NCI-H526 treated with DMSO at 0.1 percent for 48 hours (cell line): ENCODE measurements at places on chromosomes 2 and 18.

GRCh38 chr2:37657471-37657870 lies 14.0 kb downstream of the CDC42EP3 start:
- DNase-seq: no peak

DNA sequence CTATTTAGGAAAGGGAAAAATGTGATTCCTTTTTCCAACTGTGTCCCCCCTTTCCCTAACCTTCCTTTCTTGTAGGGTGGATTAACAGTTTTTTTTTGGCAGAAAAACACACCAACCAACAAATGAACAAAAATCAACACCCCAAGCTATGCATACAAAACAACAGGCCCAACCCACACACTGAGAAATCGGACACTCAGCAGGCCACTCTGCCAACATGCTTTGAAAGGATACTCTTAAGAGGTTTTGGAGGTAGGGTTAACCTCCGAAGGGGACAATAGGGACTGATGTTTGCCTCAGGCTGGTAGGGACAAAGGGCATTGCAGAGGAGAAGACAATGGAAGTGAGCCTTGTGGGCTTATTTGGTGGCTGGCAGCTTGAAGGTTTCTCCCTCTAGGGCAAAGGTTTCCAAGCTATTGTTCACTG lies 33.1 kb upstream of the POLE4 start:
- no peak for DNase-seq

GRCh38 chr2:233227346-233227978 lies 24.0 kb upstream of the ATG16L1 start:
- no peak for DNase-seq

DNA sequence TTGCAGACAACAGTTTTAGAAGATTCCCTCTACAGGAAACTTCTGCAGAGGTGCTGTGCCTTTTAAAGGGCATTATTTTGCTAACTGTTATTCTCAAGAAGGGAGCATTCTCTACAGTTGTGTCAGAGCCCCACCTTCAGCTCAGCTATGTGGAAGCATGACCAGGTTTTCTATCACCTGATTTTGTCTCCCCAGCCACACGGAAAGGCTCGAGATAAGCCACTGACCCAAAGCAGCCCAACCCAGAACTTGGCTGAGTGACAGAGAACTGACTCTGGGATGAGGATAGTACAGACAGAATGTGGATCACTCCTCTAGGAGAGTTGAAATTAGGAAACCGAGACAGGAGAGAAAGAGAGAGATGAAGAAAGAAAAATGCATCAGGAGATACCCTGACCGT lies 10.7 kb downstream of the COL4A4 start:
- DNase-seq: no peak

GRCh38 chr18:74589021-74589420 lies 8.6 kb upstream of the ZNF407 start:
- no peak for DNase-seq

DNA sequence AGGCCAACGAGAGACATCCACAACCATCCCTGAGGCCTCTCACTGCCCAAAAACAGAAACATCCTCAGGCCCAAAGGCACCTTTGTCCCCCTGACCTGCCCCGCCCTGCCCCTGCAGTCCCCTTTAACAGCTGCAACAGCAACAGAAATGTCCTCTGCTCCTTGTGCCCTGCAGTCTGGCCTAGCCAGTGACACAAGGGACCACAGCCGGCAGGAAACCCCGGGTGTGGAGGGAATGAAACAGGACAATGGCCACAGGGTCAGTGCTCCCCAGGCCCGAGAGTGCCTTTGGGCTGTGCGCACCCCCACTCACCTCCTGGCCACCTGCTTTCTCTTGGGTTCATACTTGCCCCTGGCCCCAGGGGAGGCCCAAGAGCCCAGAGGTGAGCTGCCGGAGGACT lies 35.6 kb downstream of the SNED1 start:
- DNase-seq: no peak

DNA sequence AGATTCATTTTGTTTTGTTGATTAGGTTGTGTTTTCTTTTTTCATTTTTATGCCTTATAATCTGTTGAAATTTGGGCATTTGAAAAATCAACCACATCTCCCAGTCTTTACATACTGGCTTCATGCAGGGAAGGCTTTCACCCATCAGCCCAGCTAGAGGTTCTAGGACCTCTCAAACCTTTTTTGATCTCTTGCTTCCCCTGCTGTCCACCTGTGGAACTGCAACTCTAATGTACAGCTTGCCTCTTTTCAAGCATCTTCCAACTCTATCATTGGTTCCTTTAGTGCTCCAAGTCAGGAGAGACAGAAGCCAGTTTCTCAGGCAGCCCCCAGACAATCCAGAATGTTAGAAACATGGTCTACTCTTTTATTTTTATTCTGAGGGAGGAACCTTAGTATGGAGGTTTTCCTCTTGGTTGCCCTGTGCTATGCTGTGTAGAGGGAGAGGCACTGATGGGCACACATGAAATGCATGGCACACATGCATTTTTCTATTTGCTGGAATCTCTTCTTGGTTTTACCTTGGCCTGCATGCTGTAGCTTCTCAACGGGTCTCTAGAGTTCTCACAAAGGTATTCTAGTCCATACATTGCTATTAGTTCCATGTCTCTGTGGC lies 107.2 kb upstream of the L3MBTL4 start:
- DNase-seq: peak; percentile 7

GRCh38 chr18:9663377-9663776 lies 44.7 kb upstream of the RAB31 start:
- DNase-seq: no peak

- no peak for DNase-seq
Observed at GRCh38 chr18:49503931-49504330, 16.9 kb upstream of the C18orf32 start.

- DNase-seq: no peak
Observed at GRCh38 chr2:34305587-34305986, 706.5 kb upstream of the FAM98A start.

GRCh38 chr2:187447336-187447735 lies 716 bp downstream of the CALCRL start:
- no peak for DNase-seq

GRCh38 chr2:228103379-228103778 lies 78.1 kb downstream of the SPHKAP start:
- DNase-seq: no peak
